ENCODE measurements at places on chromosomes 7 and 10. TPM values are rescaled to one million over a fixed set of nuclear protein-coding genes. Genes with fewer than 3 reads are reported as not detected.

- DNase-seq: no peak
Observed at GRCh38 chr7:83362871-83363550, 200.3 kb upstream of the PCLO start.

- DNase-seq: no peak
Observed at GRCh38 chr7:134561-135256, 57.7 kb upstream of the FAM20C start.

ADAM8 gene
- total RNA-seq: 0.40 TPM

DNA sequence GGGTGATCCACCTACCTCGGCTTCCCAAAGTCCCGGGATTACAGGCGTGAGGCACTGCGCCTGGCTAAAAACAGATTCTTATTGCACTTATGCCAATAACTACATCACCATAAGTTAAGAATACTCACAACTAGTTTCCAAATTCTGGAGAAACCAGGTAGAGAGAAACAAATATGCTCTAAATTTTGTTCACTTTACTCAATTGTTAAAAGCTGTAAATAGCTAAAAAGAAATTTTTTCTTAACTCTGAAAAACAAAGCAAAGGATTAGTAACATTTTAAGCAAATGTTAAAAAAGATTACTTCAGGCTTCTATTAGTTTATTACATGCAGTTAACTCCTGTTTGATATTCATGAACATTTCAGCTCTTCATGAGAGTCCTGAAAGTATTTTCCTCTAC lies 28.3 kb upstream of the ZMIZ2 start:
- no peak for DNase-seq

DNA sequence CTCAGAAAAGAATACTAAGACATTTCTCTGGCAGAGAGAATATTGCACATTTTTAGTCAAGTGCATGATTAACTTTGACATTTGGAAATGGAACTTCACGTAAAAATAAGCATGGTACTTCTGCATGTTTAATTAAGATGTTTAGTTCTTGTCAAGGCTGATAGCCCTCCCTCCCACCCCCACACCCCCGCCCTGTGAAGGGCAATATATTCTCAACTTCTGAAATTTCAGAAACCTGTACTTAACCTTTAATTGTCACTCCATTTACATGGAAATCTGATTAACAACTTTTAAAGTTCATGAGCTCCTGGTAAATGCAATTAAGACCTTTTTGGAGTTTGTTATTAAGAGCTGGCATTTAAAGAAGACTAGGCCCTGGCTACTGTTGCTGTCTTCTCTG lies 205.8 kb downstream of the EXOC4 start:
- no peak for DNase-seq
